Right atrium auricular region (tissue), 2 donors: ENCODE measurements at places on chromosomes 12 and 14.

DNA sequence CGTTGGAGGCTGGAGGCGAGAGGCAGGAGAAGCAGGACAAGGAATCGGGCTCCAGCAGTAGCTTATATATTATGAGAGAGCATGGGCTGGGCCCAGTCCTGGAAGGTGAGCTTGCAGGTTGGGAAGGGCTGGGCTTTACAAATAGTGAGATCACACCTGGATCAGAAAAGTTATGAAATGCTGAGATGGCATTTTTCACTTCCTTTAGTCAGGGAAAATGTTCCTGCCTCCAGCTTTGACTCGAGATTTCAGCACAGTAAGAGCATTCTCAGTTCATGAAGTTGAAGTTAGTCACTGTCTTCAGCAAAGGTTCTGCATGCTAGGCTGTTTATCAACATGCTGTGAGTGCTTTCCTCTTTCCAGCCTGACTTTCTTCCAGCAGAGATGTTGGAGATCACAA lies at the start of gene KRT6C:
Gene KRT6C (minus strand): TSS at position 38 of the 400 bp plus-strand sequence. CDS start 68 bp downstream, outside the sequence.
- no peak for DNase-seq

GRCh38 chr14:86865934-86866333 lies 1127.0 kb downstream of the GALC start:
- DNase-seq, result no peak

DNA sequence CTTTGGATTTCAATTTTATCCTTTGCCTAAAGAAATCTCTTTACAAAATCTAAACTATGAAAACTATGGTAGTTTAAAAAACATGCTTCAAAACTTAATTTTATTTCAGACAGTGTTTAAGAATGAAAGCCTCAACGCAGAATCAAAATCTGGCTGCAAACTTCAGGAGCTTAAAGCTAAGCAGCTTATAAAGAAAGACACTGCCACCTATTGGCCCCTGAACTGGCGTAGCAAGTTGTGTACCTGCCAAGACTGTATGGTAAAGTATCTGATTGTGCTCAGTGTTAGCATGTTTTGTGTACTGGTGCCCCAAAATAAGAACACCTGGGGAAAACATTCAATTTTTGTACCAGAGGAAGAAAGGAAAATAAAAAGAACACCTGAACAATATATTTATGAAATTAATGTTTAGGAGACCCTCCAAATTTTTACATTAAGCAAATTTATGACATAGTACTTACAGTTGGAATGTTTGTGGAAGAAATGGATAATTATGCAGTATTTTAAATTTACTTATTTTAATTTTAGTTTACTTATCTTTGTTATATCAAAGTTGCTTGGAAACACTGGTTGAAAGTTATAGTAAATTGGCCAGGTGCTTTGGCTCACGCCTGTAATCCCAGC lies 12.2 kb downstream of the UBR7 start:
- DNase-seq, result no peak

DNA sequence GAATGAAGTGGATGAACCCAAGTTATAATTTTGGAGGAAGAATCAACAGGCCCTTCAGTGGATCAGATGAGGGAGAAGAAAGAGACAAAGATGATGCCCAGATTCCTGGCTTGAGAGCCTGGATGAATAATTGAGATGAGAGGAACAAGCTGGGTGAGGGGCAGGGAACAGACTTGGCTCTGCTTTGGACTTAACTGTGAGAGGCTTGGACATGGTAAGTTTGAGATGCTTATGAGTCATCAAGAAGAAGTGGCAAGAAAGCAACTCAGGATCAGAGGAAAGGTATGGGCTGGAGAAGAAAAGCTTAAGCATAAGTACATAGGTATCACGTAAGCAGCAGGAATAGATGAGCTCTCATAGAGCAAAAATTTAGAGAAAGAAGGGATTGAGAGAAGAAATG lies 55.3 kb downstream of the FIGNL2 start:
- DNase-seq, result no peak

DNA sequence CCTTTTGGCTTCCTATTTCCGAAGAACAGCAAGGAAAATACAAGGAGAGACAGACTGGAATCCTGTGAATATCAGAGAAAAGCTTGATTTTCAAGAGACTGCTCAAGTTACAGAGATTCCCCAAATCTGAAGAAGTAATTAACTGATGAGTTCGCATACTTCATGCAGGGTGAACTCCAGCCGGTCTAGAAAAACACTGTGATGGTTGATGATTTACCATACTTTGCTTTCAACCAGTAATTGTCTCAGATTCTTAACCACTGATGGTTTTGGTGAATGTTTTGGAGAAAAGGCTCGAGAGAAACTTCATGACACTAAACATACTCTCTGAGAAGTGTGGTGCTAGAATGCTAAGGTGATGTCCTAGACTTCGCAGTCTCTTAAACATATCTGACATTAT lies 4.4 kb upstream of the PLXNC1 start:
- no peak for DNase-seq

DNA sequence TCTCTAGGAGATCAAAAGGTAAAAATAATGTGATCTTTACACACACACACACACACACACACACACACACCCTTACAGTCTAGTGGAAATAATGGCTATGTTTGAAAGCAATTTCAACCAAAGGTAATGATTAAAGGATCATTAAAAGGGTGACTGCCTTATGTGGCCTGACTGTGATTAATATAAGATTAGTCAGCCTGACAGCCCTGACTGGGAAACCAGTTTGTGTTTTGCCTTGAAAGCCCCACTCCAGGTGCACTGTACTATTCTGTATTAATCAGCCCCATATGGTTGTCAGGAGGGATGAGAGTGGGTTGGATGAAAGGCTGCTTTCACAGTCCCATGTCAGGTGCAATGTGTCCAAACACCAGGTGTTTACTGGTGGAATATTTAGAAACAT lies 10.5 kb downstream of the RASSF9 start:
- DNase-seq, result no peak

- no peak for DNase-seq
These were observed 14.9 kb upstream of the SCAF11 start for GRCh38 chr12:46005151-46005797.

GRCh38 chr12:77615332-77615731 lies 215.4 kb upstream of the NAV3 start:
- no peak for DNase-seq

DNA sequence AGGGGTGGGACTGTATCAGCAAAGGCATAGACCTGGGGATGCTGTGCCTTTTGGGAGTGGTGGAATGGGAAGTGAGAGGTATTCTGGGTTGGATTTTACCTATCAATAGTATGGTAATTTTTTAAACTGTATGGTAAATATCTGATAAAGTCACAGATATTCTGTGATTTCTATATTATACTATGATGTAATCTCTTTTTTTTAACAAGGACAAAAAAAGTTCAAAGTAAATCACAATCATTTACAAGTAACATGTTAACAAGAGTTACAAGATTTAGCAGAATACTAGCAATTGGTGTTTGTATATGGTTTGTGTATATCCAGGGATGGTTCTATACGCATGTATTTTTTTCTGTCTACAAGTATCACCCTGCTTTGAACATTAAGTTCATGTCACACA lies 56.0 kb downstream of the BMAL2 start:
- DNase-seq, result no peak

GRCh38 chr12:117646520-117646919 lies 285.1 kb upstream of the NOS1 start:
- no peak for DNase-seq

GRCh38 chr12:6364044-6364374 lies 11.4 kb downstream of the SCNN1A start:
- DNase-seq, result no peak

DNA sequence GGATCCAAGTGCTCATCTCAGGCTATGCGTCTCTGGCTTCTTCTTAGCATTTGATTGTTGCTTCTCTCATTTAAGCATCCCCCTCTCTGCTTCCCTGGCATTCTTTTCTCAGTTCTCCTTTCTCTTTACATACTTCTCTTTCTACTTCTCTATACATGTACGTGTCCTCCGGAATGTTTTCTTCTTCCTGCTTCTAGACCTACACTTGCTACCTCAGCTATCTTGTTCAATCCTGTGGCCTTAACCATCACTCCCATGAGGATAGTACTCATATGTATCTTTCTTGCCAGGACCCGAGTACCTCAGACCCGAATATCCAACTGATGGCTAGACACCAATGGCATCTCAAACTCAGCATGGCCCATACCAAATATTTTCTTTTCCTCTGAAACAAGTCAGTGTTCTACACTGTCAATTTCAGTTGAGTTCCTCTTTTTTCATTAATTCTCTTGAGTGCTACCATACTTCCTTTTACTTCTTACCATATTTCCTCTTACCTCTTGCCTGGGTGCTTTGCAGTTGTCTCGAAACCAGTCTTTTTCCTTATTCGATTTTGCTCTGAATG lies 115.1 kb upstream of the SLC38A2 start:
- no peak for DNase-seq

- DNase-seq, result no peak
These were observed 84.7 kb downstream of the BMP4 start for GRCh38 chr14:53871951-53872350.
